ENCODE measurements at places on chromosomes 2 and 18. TPM values are rescaled to one million over a fixed set of nuclear protein-coding genes. Genes with fewer than 3 reads are reported as not detected.

RPRM gene
- not detected for total RNA-seq

TLX2 gene
- 0.54 TPM for total RNA-seq

RIT2 gene
- not detected for total RNA-seq

DNA sequence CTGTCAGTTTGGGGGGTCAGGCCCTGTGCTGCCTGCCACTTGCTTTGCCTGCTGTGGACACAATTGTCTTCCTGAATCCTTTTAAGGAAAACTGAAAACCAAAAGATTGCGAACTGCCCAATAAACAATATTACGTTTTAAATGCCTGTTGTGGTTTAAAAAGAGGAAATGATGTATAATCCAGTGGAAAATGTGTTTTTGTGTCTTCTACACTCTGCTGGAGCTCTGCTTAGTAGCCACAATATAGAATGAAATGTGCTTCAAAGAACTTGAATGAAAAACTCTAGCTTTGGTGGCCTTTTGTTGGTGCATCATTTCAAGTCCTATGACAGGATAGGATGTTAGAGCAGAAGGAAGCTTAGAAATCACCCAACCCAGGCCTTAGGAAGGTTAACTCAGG is 23.2 kb upstream of the CABYR start:
- peaks cover 19% of the 10 kb centered on the region for H3K4me1 ChIP-seq
- no peak for DNase-seq
- H3K4me3 ChIP-seq: no peak overlapping the region
- no peak overlapping the region for H3K27ac ChIP-seq
- H3K36me3 ChIP-seq: peaks cover 46% of the 10 kb centered on the region
